Stimulated activated CD8-positive, alpha-beta memory T cell treated with anti-CD3 and anti-CD28 coated beads, Interleukin-4, amount 100 ng/mL, for 24 hours (primary cell): ENCODE measurements at places on chromosomes 12 and 14.

- DNase-seq = no peak
Measured at GRCh38 chr14:75092698-75093097, 23.3 kb downstream of the ZC2HC1C start.

DNA sequence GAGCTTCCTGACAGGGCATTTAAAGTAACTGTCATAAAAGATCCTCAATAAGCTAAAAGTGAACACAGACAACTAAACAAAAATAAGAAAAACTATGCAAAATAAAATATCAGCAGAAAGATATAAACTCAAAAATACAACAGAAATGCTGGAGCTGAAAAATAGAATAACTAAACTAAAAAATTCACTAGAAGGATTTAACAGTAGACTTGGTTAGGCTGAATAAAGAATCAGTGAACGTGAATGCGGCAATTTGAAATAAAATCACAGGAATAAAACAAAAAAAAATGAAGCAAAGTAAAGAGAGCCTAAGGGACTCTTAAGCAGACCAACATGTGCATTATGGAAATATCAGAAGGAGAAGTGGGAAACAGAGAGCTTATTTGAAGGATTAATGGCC is 74.6 kb downstream of the EGLN3 start:
- DNase-seq = no peak

- no peak for DNase-seq
Measured at GRCh38 chr12:116157845-116158267, 119.6 kb downstream of the MED13L start.

- peak; percentile 0 for DNase-seq
Measured at GRCh38 chr14:52790756-52791222, 618 bp downstream of the GNPNAT1 start.

DNA sequence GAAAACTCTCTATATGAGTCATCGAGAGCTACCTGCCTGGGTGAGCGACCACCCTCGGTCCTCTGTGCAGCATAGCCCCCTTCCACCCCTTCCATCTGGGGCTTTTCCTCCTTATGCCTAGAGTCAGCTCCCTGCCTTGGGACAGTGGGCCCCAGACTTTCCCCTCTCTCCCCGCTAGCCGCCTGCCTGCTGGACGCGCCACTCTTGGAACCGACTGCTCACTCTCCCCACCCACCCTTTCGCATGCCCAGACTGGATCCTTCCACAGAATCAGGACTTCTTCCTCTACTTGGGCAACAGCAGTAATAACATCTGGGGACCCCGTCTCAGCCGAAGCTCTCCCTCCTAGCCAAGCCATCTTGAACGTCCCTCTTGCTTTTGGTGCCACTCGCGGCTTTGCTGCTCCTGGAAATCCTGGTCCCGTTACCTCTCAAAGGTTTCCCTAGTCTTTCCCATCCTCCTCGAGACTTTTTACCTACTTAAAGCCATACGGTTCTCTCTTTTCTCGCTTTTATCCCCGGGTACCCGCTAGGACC is 671 bp downstream of the ESYT1 start:
- no peak for DNase-seq

GRCh38 chr12:48292040-48292439 is 58.7 kb downstream of the ZNF641 start:
- no peak for DNase-seq

GRCh38 chr14:91324606-91325575 is 80.4 kb upstream of the GPR68 start:
- no peak for DNase-seq

GRCh38 chr14:85728476-85729065 is 198.6 kb downstream of the FLRT2 start:
- no peak for DNase-seq

- DNase-seq = no peak
Measured at GRCh38 chr12:88334271-88334670, 192.2 kb downstream of the TMTC3 start.
